ENCODE measurements at places on chromosomes 13 and 19.

DNA sequence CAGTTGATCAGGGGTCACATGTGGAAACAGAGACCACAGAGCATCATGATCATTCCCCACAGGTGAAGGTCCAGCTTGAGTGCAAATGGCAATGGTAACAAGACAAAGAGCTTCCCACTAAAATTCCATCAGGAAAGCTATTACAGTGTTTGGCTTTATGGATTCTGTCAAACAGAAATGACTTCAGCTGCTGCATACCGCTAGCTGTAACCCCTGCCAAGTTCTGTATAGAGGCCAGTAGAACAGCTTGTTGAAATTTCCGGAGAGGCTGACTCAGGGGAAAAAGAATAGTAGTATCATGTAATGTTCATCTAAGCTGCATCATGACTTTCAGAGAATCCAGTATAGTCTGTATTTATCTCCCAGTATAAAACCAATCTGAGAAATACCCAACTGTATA is 1704.7 kb downstream of the SLITRK5 start:
- no peak for DNase-seq

GRCh38 chr13:60213236-60213744 is 49.6 kb upstream of the DIAPH3 start:
- DNase-seq = no peak

GRCh38 chr19:19817357-19817756 is 4.2 kb downstream of the ZNF506 start:
- no peak for DNase-seq

- no peak for DNase-seq
Measured at GRCh38 chr19:283395-283794, 7.8 kb downstream of the PLPP2 start.

GRCh38 chr19:19096641-19097627 is 33.1 kb downstream of the SLC25A42 start:
- no peak for DNase-seq
